Stomach (tissue), 19 donors: ENCODE measurements at places on chromosomes 4 and X. TPM values are rescaled to one million over a fixed set of nuclear protein-coding genes. Genes with fewer than 3 reads are reported as not detected.

PF4V1 gene
- not detected for total RNA-seq

DNA sequence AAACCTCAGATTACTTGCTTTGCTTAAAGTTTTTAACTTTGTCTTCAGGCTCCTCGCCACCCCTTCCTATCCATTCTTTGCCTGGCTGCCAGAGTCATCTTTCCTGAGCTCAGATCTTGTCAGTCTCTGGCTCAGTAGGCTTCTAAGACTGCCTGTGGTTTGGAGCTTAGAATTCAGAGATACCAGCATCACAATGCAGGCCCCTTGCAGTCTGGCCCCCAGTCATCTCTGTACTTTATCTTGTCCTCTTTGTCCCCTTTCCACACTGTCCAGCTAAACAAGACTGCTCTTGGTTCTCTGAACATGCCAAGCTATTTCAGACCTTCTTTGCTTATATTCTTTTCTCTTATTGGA is 3.0 kb downstream of the KIAA0232 start:
- peaks cover 11% of the 10 kb centered on the region for H3K36me3 ChIP-seq
- no peak overlapping the region for H3K27ac ChIP-seq
- peaks cover 31% of the 10 kb centered on the region for H3K4me1 ChIP-seq
- H3K27me3 ChIP-seq = no peaks in the 10 kb centered on the region

GRCh38 chrX:1596676-1597344 is 5.4 kb downstream of the AKAP17A start:
- H3K36me3 ChIP-seq = peaks cover 83% of the 10 kb centered on the region
- H3K4me1 ChIP-seq = peaks cover 21% of the 10 kb centered on the region
- no peak overlapping the region for H3K4me3 ChIP-seq
- no peak overlapping the region for H3K27ac ChIP-seq

DNA sequence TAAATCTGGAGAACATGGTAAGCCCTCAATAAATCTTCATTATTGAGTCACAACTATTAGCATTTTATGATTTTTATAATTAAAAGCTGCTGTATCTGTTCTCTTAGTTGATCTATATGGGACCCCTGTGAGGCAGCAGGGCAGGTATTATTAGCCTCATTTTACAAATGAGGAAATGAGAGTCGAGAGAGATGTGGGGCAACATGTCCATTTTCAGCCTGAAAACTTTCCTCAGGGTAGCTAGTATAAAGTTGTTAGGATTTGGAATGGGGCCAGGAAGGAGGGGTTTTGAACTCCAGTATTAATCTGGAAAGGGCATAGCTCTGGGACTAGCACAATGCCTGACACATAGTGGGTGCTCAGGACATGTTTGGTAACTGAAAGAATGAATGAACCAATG is 191.7 kb upstream of the GPC4 start:
- H3K4me1 ChIP-seq = no peaks in the 10 kb centered on the region
- no peak overlapping the region for H3K27ac ChIP-seq
- H3K27me3 ChIP-seq = peaks cover 9% of the 10 kb centered on the region
- H3K4me3 ChIP-seq = no peak overlapping the region
- no peak for DNase-seq

IBSP gene
- total RNA-seq = not detected
